ENCODE measurements at places on chromosomes 3 and 15. TPM values are rescaled to one million over a fixed set of nuclear protein-coding genes. Genes with fewer than 3 reads are reported as not detected.

GRCh38 chr3:135133905-135134683 lies 339.0 kb downstream of the EPHB1 start:
- no peak for DNase-seq

DNA sequence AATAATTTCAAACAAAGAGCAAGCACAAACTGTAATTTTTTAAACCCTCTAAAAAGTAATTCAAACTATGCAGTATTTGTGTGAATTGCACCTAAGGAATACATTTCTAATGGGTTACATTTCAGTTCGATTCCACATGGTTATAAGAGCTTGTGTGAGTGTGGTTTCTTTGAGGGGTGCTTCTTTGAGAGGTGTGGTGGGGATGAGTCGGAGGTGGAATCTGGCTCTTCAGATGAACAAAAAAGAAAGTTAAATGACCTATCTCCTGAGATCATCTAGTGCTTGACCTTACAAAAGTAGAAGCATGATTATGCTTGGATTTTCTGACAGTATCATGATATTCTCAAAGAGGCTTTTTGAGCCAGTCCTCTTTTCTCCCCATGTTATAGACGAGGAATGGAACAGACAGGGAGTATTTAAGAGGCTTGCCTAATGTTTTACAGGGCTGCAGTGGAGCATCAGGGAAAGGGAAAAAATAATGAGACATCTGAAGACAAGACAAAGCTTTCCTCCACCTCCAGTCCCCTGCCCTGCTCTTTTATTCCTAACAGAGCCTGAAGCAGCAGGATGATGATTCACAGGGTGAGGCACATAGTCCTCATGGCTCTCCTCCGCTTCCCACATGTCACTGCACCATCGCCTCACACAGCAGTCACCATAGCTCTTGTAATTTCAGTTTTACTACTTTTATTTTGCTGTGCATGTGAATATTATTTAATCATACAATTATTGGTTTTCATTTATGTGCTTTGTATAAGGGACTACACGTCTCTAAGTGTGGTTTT lies 82.0 kb downstream of the LYSMD4 start:
- peak; percentile 19 for DNase-seq

DNA sequence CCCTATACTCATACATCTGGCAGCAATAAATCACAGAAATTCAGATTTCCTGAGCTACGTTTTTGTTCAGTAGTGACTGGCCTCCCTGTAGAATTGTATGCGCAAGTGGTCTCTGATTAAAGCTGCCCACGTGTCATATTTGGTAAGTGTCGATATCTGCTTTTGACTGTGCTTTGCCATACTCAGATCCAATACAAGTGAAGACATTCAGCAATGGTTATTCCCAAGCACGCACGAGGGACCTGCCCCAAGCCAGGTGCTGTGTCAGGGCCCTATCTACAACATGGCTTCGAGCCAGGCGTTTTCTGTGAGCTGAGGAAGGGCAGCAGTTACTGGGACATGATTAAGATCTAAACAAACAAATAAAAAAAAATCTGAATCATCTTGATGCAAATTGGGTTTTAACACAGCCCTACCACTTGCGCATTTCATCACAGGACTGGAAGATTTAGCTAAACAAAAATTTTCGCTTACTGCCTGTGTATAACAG lies 47.2 kb upstream of the ICE2 start:
- no peak for DNase-seq

DNA sequence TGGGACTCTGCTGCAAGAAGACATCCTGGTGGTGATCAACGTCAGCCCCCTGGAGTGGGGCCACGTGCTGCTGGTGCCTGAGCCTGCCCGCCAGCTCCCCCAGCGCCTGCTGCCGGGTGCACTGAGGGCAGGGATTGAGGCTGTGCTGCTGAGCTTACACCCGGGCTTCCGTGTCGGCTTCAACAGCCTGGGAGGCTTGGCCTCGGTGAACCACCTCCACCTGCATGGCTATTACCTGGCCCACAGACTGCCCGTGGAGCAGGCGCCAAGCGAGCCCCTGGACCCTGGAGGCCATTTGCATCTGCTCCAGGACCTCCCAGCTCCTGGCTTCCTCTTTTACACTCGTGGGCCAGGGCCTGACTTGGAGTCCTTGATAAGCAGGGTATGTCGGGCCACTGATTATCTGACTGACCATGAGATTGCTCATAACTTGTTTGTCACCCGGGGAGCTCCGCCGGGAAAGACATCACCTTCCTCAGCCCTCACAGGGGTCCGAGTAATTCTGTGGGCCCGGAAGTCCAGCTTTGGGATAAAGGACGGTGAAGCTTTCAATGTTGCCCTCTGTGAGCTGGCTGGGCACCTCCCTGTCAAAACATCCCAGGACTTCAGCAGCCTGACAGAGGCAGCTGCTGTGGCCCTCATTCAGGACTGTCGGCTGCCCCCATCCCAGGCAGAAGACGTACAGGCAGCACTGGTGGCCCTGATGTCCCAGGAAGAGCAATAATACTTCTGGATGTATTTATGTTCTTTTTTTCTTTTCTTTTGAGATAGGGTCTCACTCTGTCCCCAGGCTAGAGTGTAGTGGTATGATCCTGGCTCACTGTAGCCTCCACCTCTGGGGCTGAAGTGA lies 7.6 kb downstream of the GDPGP1 start:
- DNase-seq, result no peak

DNA sequence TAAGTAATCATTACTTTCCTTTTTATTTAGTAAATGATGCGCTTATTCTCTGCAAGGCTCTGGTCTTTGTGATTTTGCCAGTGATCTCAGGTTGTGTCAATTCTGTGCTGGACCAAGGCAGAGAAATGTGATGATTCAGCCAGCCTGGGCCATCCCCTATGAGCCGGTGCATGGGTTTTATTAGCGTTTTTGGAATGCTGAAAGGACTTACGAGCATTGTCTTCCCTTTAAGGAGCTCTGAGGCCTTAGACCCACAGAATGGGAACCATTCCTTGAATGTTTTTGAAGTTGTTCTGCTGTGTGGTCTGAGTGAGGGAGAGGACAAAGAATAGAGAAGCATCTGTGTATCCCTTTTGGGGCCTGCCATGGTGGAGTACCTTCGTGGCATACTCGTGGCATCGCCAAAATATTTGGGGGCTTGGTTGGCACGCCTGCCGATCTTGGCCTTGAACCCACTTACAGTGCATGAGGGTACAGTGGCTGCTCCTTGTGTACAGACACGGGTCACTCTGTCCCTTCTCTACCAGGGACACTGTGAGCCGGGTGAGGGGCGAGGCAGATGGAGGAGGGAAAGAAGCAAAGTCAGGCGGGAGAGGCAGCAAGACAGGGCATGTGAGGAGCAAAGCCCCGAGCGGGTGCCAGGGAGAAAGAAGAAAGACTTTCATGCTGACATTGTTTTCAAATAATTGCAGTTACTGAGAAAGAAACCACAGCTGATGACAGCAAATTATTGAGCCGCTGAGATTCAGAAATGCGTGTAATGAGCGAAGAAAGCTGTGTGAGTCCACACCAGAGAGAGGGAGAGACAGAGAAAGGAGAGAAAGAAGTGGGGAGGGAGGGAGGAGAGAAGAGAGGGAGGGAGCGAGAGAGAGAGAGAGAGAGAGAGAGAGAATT lies 269.4 kb upstream of the RGMA start:
- no peak for DNase-seq

- no peak for DNase-seq
These were observed 36.4 kb downstream of the RLBP1 start for GRCh38 chr15:89184886-89185526.

DNA sequence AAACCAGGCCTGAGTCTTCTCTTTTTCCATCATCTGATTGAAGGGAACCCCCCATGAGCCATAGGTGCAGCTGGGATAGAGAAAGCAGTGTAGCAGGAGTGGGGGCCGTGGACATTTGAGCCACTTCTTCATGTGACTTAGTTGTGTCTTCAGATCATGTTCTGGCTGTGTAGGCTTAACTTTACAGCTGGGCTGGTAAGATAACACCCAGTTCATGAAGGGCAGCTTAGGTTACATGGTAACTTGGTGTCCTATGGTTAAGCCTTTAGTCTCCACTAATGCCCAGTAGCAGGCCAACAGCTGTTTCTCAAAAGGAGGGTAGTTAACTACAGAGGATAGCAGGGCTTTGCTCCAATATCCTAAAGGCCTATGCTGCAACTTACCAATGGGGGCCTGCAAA lies 11.4 kb upstream of the SNRPN start:
- DNase-seq, result no peak

DNA sequence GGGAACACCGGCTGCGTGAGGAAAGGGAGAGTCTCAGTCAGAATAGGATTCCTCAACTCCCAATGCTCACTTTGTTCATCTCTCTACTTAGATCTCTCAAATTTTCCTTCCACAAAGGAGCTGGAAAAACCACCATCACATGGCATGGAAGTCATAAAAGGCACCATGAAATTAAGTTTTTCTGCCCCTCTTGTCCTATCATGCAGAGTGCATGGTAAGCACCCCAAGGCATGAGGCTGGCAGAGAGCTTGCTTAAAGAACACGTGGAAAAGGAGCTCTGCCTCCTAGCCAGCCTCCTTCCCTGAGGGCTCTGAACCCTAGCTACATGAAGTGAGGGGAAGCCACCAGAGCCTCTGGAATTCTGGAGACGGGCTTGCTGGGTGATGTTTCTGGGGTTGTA lies 17.8 kb downstream of the STIMATE start:
- no peak for DNase-seq

DNA sequence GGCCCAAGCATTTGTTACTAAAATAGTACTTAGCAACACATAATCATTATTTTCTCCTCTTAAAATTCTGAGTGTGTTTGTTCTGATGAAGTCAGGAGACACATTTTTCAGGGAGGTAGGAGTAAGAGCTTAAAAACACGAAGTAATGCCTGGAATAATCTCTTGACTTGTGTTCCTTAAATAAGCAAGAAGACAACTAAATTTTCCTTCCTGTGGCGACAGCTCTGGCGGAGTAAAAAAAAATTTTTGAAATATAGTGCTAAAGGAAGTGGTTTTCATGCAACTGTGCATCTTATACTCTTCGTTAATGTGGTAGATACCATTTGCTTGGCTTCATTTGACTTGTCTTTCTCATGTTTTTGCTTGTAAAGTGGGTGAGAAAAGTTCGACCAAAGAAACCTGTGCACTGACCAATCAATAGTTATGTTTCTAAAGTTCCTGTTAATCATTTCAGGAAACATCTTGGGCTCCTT lies 11.1 kb upstream of the MBNL1 start:
- DNase-seq, result no peak

DNA sequence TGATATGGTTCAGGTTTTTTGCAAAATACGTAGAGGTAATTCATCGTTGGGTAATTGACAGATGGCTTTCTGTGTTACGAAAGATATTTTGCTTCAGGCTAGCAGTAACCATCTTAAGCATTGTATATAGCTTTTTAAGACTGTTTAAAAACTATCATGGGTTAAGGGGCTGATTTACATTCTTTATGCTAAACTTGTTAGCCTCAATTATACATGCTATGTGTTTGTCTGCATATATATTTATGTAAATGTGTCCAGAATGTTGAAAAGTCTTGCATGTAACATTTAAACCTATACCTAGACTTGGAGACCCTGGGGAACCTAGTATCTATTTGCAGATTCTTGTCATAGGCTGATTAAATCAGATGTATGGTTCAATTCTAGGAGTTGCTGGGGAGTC lies 11.1 kb upstream of the P2RY14 start:
- DNase-seq, result no peak

DNA sequence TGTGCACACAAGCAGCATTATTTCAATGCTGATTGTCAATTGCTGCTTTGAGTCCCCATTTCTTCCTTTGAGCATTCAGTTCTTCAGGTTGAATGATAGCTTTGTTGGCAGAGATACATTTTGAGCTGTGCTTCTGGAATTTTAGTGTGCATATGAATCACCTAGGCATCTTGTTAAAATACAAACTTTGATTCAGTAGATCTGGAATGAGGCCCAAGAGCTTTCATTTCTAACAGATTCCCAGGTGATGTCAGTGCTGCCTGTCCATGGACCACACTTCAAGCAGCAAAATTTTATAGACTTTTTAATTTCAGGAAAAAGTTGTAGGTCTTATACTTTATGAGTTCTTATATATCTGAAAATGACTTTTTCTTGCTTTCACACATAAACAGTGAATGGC lies 131.1 kb downstream of the ADAMTSL3 start:
- DNase-seq, result peak; percentile 78

The GOLGA8T gene
- total RNA-seq, result 0.27 TPM

- no peak for DNase-seq
These were observed 170.7 kb downstream of the UBE3A start for GRCh38 chr15:25268166-25268565.

GRCh38 chr3:123169930-123170329 lies 31.8 kb upstream of the SEC22A start:
- DNase-seq, result no peak

DNA sequence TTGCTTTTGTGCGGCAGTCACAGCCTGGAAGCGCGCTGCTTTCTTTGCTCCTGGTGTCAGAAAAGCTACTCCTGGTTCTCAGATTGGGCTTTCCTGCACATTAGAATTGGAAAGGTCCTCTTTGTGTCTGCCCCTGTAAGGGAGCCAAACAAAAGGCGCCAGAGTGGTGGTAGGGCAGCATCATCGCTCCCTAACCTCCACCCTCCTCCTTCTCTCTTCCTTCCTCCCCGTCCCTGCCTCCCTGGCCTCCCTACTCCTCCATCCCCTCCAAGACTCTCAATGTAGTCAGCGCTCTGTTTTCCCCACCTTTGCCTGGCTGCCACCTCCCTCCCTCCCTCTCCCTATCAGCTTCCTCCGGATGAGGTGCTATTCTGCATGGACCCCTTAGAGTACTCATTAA lies 65.3 kb downstream of the SH3GL3 start:
- no peak for DNase-seq

GRCh38 chr3:184559336-184559735 lies 2.2 kb upstream of the EPHB3 start:
- DNase-seq, result no peak

GRCh38 chr3:187944390-187945179 lies 199.3 kb upstream of the BCL6 start:
- no peak for DNase-seq

GRCh38 chr3:155313300-155313699 lies 19.8 kb upstream of the STRIT1 start:
- DNase-seq, result no peak

DNA sequence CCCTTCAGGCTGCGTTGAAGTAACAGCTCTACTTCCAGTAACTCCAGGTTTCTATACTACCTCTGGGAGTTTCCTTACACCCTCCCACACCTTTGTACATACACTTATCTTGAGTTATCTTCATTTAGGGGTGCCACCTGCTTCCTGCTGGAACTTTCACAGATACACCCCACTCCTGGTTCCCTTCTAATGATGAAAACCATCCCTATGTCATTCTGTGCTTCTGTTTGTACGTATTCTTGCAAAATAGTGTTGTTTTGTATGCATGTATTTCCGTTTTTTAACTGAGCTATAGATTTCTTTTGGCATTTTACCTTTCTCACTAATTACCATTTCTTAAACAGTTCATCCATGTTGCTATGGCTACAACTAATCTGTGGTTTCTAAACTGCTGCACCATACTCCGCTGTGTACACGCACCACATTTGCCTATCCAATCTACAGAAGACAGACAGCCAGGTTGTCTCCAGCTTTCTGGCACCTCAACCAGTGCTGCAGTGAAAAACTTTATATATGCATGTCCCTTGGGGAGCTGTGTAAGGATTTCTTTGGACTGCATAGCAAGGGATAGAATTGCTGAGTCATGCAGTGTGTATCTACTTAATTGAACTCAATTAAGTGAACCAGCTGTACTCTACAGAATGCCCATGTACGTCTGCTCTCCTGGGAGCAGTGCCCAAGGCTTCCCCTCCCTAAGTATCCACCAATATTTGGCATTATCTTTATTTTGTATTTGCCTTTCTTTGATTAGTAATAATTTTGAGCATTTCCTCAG lies 61.4 kb upstream of the ST8SIA2 start:
- DNase-seq, result no peak

All from kidney epithelial cell (primary cell).